A549 treated with AZD2906 at 1 μM for 4 hours (cell line): ENCODE measurements at places on chromosomes 7 and 10. TPM values are rescaled to one million over a fixed set of nuclear protein-coding genes. Genes with fewer than 3 reads are reported as not detected.

The ASZ1 gene
- not detected in 5 replicates for total RNA-seq

The C10orf105 gene
- not detected in 5 replicates for total RNA-seq

The SH2B2 gene
- total RNA-seq = 1.5 to 3.7 TPM (median 3.2 TPM) in 5 replicates

The COL17A1 gene
- 1.3 to 2.4 TPM (median 1.8 TPM) in 5 replicates for total RNA-seq

The CUL2 gene
- total RNA-seq = 21.1 to 23.0 TPM (median 21.8 TPM) in 5 replicates

The ADCYAP1R1 gene
- 0.03 to 0.07 TPM (median 0.03 TPM) in 4 of 5 replicates, not detected in the other for total RNA-seq

The NOBOX gene
- total RNA-seq = not detected in 5 replicates

The H2BK1 gene
- total RNA-seq = not detected in 5 replicates

The INPP5A gene
- total RNA-seq = 12.2 to 13.8 TPM (median 13.0 TPM) in 5 replicates

The PDE6C gene
- total RNA-seq = not detected in 5 replicates

The CALHM3 gene
- total RNA-seq = 0.23 to 0.52 TPM (median 0.35 TPM) in 5 replicates

The HOXA10 gene
- total RNA-seq = 6.2 to 7.0 TPM (median 6.7 TPM) in 5 replicates

The HTR7 gene
- 0.14 to 0.23 TPM (median 0.19 TPM) in 5 replicates for total RNA-seq

The CASTOR2 gene
- 3.4 to 4.7 TPM (median 4.4 TPM) in 5 replicates for total RNA-seq

The SPOCK2 gene
- total RNA-seq = 0.29 to 0.53 TPM (median 0.40 TPM) in 5 replicates
